ENCODE measurements at places on chromosomes 2 and 18.

DNA sequence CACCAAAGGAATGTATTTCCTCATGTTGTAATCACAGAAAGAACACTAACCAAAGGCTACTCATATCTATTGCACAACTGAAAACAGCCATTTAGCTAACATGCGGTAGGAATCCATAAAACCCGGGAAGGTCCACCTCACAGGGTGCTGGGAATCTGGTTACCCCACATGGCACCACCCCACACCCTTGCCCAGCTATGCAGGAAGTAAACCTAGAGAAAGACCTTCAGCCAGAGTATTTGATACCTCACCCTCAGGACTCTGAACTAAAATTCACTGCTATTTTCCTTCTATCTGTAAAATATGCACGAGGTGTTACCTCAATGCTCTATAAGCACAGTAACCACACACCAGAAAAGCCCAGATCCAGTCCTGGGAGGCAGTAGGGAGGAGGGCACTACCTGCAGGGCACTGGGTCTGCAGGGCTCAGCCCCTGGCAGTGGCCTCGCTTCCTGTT, 45.8 kb downstream of the PTPN2 start:
- DNase-seq = no peak

DNA sequence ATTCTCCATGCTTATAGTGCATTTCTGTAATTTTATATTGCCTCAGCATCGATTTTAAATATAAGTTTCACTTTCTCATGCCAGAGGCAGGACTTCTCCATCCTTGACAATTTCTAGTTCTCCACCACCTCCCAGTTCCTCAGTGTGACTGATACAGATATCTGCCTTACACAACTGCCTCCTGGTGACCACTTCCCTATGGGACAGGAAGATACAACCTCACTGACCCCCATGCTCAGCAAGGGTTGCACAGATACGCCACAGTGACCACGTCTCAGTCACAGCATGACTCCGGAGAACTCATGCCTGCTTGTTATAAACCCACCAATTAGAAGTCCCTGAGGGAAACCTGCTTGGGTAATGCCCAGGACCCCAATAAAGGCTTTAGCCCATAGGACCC, 284.0 kb upstream of the MC4R start:
- DNase-seq = no peak

DNA sequence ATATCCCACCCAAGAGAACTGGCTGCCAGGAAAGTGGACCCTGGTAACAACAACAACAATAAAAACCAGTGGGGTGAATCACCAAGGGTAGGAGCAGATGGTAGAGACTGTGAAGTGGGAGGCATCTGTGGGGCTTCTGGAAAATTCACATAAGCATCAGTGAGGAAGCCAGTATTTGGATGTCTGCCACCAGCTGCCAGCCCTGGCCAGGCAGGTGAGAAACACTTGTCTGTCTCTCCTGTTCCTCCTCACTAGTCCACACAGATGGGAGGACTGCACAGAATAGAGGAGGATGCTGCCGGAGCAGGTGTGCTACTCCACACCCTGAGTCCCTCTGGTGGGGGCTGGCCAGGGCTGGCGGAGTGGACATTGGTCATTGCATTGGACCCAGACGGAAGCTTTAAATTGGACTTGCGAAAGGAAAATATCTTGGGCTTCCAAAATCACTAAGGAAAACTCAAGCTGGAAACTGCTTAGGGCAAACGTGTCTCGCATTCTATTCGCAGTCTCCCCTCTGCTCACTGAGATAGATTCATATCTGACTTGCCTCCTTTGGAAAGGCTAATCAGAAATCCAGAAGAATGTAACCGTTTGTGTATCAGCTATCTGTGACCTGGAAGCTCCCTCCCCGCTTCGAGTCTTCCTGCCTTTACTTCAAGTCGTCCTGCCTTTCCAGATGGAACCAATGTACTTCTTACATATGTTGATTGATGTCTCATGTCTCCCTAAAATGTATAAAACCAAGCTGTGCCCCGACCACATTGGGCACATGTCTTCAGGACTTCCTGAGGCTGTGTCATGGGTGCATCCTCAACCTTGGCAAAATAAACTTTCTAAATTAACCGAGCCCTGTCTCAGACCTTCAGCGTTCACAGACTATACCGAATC, 69.1 kb downstream of the NAB1 start:
- no peak for DNase-seq

DNA sequence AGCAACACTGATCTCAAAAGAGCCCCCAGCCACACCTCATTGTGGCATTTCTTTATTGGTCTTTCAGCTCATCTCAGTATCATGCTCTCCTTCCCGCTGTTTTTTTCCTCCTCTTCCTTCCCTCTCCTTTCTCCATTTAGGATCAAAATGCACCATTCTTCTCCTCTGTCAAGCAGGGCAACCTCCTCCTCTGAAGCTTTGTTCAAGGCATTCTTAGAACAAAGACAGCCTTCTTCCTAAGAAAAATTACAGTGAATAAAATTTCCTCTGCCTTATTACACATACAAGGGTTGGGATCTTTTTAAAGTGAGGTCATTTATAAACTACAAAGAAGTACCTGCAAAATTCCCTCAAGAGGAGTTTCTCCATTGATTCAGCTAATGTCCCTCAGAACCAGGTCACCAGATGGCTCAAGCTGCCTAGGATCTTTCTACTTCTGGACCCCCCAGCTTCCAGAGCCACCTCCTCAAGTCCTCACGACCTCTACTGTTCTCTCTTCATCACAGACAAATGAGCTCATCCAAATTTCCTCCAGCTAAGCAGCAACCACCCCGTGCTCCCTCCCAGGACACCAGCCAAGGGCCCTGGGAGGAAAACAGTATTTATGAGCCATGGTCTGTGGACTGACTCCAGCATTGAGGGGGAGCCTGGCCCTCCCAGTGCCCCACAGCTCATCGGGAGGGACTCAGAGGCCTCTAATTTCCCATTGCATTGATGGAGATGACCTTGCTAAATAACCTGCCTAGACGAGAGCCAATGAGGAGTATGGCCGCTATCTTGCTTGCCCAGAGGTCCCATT, 18.0 kb downstream of the SFXN5 start:
- DNase-seq = no peak

- DNase-seq = no peak
These were observed 184.9 kb downstream of the RTP5 start for GRCh38 chr2:242054406-242054805.

DNA sequence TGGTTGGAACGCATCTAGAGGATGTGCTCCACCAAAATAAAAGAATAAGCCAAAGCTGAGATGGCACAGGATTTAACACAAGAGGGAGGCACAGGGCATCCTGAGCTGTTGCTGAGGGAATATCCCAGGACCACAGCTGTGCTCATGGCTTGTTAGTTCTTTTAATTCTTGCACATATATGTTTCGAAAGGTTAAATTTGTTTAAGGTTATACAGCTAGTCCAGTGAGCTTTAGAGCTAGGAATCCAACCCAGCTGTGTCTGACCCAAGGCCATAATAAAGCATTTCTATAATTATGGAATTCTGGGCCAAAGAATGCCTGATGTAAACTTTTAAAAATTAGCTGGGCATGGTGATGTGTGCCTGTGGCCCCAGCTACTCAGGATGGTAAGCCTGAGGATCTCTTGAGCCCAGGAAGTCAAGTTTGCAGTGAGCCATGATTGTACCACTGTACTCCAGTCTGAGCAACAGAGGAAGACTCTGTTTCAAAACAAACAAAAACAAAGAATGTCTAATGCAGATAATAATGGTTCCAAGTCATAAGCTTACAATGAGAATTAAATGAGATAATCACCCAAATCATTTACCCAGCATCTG, 66.4 kb upstream of the CCBE1 start:
- DNase-seq = no peak

DNA sequence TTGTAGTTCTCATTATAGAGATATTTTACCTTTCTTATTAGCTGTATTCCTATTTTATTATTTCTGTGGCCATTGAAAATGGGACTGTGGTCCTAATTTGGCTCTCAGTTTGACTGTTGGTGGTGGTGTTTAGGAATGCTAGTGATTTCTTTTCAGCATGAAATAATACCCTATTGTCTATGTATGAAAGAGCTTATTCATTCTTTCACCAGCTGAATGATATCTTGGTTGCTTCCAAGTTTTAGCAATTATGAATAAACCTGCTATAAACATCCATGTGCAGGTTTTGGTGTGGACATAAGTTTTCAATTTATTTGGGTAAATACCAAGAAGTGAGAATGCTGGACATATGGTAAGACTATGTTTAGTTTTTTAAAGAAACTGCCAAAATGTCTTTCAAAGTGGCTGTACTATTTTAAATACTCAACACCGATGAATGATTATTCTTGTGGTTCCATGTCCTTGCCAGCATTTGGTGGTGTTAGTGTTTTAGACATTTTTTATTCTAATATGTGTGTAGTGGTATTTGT, 501.6 kb upstream of the GYPC start:
- DNase-seq = no peak

- DNase-seq = no peak
These were observed 58.8 kb downstream of the MFSD6 start for GRCh38 chr2:190466819-190467446.

- no peak for DNase-seq
These were observed 50.4 kb downstream of the CLIP4 start for GRCh38 chr2:29165362-29166241.

- DNase-seq = no peak
These were observed 102.9 kb downstream of the BCL2 start for GRCh38 chr18:63216516-63217311.

GRCh38 chr18:62280786-62281185, 44.3 kb upstream of the TNFRSF11A start:
- no peak for DNase-seq

- DNase-seq = no peak
These were observed 49.6 kb downstream of the MYO3B start for GRCh38 chr2:170227507-170227947.

DNA sequence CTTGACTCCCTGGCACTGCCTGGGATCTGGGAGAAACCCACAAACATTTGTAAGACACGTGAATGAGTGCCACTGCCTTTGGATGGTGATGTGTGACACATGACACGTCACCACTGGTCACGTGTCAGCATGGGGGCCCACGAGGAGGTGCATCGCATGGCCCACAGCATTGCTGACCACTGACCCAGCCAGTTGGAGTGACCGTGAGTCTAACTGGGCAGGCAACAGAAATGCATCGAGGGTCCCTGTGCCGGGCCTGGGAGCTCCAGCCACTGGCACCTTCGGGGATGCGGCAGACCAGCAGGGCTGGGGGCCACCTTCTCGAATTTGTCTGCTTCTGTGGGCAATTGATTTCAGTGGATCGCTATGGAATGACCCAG, 121.9 kb upstream of the HDAC4 start:
- DNase-seq = no peak

Measured in stimulated activated CD8-positive, alpha-beta memory T cell treated with anti-CD3 and anti-CD28 coated beads, Interleukin-4, amount 100 ng/mL, for 4 hours (primary cell).